Substantia nigra (tissue), 51 donors: ENCODE measurements at places on chromosomes 16 and 17.

DNA sequence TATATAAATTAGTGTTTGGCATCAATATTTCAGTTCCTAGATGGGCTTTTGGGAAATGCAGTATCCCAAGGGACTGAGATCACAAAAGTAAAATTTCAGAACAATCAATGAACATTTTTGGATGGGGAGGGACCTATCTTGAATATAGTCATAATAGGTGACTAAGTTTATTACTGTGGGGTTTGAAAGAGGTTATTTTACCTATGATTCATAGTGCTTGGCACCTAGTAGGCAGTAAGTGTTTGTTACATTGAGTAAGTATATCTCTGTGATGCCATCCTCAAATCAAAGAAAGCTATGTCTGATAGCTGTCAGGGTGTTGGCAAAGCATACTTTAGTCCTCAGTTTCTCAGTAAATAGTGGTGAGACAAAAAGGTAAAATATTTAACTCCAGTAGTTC lies 36.9 kb downstream of the ZNF207 start:
- no peak for DNase-seq

- DNase-seq, result no peak
These were observed 16.7 kb downstream of the BPTF start for GRCh38 chr17:67841992-67842391.

DNA sequence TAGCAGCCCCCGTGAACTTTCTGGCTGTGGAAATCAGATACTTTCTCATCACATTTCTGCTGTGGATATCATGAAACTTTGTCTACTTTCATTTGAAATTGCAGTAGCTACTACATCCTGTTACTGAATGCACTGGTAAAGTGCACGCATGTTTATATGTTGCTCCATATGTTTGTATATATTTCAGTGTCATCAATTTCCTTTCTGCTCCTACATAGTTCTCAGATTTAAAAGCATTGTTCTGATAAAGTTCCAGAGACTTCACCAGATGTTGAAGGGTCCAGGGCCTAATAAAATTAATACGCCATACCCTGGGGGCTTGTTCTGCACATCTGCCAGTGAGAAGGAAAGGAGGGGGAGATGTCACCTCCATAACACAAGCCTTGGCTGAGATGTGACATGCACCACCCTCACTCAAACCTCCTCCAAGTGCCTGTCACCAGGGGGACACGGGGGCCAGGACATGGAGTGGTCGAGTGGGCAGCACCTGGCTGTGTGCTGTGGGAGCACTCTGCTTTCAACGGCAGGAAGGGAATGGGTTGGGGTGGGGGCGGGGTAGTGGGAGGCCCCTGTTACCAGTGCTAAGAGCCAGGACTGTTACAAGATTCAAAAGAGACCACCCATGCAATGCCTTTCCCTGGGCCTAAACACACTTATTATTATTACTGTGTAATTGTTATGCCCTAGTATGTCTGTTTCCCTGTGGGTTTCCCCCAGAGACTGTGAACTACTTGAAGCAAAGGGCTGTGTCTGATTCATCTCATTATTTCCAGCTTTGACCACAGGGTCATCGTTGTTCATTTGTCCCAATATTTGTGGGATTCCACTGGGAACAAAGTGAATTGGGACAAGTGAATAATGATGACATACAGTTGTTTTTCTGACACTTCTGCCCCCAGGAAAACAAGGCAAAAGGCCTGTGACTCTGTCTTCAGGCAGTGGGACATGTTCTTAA lies 193.4 kb downstream of the FOXL1 start:
- no peak for DNase-seq

DNA sequence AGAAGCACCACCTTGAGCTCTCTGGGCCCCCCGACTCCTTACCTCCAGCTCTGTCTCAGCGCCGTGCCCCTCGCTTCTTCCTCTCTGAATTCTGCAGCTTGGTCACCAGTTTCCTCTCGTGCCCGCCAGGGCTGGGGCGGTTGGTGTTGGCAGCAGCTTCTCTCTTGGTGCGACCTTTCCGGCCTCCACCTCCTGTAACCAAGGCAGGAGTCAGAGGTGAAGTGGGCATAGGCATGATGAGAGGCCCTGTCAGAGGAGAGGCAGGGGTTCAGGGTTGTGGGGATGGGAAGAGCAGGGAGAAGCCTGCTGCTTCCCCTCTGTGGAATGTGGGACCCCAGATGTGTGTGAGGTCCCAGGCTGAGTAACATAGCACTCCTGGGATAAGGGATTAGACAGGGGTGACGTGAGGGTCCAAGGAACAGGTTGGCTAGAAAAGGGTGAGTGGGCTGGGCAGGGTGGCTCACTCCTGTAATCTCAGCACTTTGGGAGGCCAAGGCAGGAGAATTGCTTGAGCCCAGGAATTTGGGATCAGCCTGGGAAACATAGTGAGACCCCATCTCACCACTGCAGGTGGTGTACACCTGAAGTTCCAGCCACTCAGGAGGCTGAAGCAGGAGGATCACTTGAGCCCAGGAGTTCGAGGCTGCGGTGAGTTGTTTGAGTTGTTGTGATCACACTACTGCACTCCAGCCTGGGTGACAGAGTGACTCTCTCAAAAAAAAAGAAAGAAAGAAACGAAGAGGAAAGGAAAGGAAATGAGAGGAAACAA lies 626 bp downstream of the NUPR1 start:
- no peak for DNase-seq
